ENCODE measurements at places on chromosomes 6 and 20. TPM values are rescaled to one million over a fixed set of nuclear protein-coding genes. Genes with fewer than 3 reads are reported as not detected.

- DNase-seq, result peak; percentile 96
These were observed at the start of gene MAFB for GRCh38 chr20:40689100-40689942. Gene MAFB, minus strand, starts transcription at chr20:40689236. Its CDS starts 386 bp downstream, at chr20:40688850.

GPR6 gene
- total RNA-seq, result not detected

DNA sequence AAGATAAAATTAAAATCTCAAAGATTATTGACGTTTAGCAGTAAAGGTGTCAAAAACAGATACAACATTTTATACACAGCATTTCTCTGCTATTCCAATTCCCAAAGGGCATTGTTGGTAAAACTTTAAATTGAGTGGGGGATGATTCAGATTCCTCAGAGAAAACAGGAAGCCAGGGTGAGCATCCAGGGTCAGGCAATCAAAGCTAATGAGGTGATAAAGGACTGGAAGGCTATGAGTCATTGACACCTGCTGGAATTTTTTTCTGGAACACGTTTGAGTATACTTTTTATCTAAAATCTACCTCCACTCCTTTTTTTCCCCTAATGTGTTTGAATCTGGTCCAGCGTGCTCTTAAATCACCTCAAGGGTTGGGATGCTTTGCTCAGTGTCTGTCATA is 52.2 kb downstream of the FKBP1C start:
- DNase-seq, result no peak

PTK6 gene
- total RNA-seq, result 0.13 TPM

GMPR gene
- 121 TPM for total RNA-seq

DNA sequence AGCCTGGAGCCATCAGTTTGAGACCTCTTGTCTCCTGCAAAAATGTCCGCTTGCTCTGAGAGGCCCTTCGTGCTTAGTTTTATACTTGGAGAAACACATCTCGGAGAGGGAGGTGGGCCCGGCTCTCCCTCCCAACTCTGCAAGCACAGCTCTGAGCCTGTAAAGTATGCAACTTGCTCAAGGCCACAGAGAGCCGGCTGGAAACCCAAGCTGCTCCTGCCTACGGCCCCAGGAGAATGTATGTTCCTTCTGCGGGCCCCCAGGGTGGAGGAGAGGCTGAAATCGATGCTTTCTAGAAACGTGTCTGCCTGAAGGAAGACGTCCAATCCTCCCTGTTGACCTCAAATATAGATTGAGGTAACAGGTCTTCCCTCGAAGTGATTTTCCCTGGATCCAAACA is 205.4 kb downstream of the PREX1 start:
- DNase-seq, result no peak

- DNase-seq, result no peak
These were observed 702 bp downstream of the ETV7 start for GRCh38 chr6:36386495-36387439.

GRCh38 chr6:43873806-43874714 is 104.0 kb downstream of the VEGFA start:
- DNase-seq, result no peak

GRCh38 chr6:38580030-38580429 is 59.7 kb downstream of the BTBD9 start:
- no peak for DNase-seq

DNA sequence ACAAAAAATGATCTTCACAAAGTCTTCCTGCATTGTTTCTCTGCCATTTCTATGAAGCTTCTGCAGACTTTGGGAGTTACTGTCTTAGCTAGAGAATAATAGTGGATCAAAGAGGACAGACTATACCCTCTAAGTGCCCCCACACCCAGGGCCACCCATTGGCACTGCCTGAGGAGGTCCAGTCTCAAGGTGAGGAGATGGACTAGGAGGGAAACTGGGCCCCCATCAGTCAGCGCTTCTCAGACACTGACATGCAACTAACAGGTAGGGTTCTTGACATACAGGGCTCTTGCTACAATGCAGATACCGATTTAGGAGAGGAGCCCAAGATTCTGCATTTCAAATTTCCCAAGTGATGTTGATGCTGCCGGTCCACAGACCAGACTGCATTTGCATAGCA is 24.3 kb downstream of the PCNA start:
- DNase-seq, result no peak

- DNase-seq, result no peak
These were observed 15.2 kb downstream of the DEF6 start for GRCh38 chr6:35312807-35313206.

EEF1A2 gene
- 1,229 TPM for total RNA-seq

DNA sequence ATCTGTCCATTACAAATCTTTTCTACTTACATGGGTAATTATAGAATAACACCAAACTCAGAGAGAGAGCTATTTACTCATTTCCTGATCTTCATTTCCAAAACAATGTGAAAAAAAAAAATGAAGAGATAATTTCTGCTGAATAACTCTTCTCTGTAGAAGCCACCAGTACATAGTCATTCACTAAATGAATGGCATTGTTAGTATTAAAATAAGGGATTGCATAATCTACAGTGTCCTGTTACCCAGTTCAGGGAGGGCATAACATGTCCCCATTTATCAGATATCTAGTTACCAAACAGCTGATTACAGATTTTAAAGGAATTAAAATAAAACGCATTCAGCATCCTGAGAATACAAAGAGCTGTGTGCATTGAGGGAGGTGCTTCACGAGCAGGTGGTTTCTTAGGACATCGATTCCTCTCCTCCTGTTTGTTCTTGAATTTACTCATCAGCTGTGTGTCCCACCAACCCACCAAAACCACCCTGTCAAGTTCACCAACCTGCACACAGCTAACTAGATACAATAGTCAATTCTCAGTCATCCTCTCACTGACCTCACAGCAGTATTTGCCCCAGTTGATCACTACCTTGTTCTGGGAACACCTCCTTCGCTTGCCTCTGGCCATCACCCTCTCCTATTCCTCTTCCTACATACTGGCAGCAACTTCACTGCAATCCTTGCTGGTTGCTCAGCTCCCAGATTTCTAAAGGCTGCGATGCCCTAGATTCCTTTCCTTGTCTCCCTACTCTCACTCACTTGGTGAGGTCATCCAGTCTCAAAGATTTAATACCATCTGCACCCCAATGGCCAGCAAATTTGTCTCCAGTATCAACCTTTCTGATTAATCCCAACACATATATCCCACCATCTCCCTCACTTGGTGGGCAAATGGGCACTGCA is 18.7 kb downstream of the CNKSR3 start:
- no peak for DNase-seq

DNA sequence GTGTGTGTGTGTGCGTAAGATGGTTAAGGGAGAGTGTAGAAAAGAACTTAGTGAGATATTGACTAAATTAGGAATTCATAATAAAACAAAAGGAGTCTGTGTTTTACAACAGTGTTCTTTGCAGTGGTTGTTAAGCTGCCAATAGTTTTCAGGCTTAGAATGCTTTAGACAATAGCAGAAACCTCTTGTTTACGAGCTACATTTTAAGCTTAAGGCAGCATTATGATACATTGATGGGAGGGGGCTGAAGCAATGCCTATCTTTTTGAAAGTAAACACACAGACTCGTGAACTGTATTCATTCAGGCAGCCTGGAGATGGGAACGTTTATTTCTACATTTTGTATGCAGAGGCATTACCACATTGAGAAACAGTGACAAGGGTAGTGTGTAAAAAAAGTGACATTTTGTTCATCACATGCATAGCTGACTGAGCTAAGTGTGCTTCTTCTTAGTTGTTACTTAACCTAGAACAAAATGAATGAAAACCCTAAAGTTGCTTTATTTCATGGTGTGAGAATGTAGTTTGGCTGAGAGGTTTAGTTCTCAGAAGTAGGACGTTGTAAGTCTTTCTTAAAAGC is 21.2 kb downstream of the CLVS2 start:
- DNase-seq, result no peak

- no peak for DNase-seq
These were observed 127.5 kb downstream of the SASH1 start for GRCh38 chr6:148470156-148470555.

TGIF2 gene
- total RNA-seq, result 4.7 TPM

TRIM15 gene
- not detected for total RNA-seq

DNA sequence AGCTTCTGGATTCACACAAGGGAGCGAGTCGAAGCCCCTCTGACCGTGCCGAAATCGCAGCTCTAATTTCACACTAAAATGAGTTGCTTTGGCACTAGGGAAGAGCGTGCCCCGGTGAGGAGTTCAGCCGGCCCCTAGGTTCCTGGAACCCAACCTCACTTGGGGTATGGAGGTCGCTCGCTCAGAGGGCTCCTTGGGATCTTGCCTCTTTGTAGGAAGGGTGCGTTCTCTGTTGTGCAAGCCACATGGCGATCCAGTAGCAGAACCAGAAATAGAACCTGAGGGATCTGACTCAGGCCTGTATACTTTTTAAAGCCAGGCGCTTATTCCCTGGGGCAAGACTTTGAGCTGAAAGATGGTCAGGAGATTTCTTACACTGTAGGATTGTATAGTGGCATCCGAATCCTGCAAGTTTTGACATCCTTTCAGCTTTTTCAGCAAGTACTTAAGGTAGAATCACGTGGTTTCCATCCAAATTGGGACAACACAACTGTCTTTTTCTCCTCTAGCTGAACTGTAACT is 861 bp upstream of the RALGAPA2 start:
- DNase-seq, result no peak

PPIL1 gene
- total RNA-seq, result 65.2 TPM

- DNase-seq, result no peak
These were observed 559.8 kb upstream of the SLC35B3 start for GRCh38 chr6:8995156-8995555.

- DNase-seq, result no peak
These were observed 195.6 kb downstream of the NFATC2 start for GRCh38 chr20:51346686-51347485.

APCDD1L gene
- 0.54 TPM for total RNA-seq

All from Right ventricle myocardium superior (tissue), 1 donor.